ENCODE measurements at places on chromosomes 7 and 10.

- no peak for DNase-seq
Observed at GRCh38 chr10:35192645-35193249, 66.1 kb downstream of the CREM start.

GRCh38 chr10:28872587-28873165, 195.4 kb downstream of the BAMBI start:
- no peak for DNase-seq

GRCh38 chr7:107501593-107501992, 31.7 kb downstream of the GPR22 start:
- peak; percentile 39 for DNase-seq

GRCh38 chr7:44141221-44141850, at the start of gene MYL7:
MYL7 (minus strand) TSS chr7:44141332; CDS start chr7:44141305, 27 bp downstream.
- DNase-seq, result no peak

GRCh38 chr10:12344375-12345110, 4.8 kb upstream of the CAMK1D start:
- no peak for DNase-seq

DNA sequence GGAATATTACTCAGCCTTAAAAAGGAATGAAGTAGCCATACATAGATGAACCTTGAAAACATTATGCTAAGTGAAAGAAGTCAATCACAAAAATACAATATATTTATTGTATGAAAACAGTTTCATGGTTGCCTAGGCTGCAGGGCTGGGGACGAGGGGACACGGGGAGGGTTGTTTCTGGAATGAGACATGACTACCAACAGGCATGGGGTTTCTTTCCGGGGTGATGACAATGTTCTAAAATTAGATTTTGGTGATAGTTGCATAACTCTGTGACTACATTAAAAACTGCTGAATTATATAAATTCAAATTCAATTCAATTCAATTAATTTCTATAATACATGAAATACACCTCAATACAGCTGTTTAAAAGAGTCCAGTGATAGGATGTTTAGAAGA, 88.0 kb downstream of the ARHGAP22 start:
- no peak for DNase-seq

DNA sequence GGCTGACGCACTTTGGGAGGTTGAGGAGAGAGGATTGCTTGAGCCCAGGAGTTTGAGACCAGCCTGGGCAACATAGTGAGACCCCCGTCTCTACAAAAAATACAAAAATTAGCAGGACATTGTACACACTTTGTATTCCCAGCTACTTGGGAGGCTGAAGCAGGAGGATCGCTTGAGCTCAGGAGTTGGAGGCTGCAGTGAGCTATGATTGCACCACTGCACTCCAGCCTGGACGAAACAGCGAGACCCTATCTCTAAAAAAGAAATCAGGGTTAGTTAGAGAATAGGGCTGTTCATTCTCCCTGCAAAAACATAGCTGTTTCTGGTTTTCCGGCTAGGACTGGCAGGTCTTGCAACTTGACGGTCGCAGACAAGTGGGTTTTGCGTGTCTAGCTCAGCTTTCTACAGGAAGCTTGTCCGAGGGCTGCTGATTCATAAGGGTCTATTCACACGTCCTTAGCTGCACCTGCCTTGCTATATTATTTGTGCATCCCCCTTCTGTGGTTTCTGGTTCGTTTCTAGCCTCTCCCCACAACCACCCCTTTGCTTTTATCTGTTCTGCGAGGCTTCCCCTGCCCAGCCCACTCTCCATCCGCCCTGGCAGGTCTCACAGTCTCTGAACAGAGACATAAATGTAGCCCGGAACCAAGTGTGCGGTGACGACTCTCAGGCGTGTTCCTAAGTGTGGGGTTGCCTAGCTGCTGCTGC, 10.7 kb downstream of the AMZ1 start:
- DNase-seq, result no peak

DNA sequence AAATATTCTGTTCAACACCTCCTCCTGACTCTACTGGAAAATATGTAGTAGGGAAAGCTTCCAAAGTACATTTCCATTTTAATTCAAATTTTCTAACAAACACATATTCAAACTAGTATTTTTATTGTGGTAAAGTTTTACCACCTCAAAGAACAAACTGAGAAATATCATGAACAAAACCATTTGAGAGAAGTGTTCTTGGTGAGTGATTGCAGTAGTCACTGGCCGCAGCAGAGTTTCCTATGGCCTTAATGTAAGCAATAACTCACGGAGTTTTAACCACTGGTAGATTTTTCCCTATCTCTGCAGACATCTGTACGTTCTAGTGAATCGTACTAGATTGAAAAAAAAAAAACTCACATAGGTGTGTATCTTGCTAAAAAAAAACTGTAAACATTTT, 487.0 kb upstream of the FZD8 start:
- no peak for DNase-seq

DNA sequence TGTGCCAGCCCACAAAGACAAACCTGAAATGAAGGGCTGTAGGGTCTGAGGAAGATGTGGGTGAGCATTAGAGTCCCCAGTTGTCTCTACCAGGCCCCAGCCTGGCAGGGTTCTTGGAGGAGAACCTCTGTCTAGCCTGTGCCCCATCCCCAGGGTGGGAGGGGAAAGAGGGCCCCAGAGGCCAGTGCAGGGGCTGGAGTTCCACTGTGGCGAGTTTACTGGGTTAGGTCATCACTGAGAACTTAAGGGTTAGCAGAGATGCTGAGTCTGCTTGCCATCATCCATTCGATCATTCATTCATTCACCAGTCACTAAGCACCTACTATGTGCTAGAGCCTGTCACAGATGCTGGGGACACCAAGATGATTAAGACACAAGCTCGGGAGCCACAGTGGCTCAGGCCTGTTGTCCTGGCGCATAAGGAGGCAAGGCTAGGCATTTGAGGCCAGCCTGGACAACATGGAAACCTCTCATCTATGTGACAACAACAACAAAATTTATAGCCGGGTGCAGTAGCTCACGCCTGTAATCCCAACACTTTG, 2.6 kb downstream of the ANKRD2 start:
- DNase-seq, result no peak

DNA sequence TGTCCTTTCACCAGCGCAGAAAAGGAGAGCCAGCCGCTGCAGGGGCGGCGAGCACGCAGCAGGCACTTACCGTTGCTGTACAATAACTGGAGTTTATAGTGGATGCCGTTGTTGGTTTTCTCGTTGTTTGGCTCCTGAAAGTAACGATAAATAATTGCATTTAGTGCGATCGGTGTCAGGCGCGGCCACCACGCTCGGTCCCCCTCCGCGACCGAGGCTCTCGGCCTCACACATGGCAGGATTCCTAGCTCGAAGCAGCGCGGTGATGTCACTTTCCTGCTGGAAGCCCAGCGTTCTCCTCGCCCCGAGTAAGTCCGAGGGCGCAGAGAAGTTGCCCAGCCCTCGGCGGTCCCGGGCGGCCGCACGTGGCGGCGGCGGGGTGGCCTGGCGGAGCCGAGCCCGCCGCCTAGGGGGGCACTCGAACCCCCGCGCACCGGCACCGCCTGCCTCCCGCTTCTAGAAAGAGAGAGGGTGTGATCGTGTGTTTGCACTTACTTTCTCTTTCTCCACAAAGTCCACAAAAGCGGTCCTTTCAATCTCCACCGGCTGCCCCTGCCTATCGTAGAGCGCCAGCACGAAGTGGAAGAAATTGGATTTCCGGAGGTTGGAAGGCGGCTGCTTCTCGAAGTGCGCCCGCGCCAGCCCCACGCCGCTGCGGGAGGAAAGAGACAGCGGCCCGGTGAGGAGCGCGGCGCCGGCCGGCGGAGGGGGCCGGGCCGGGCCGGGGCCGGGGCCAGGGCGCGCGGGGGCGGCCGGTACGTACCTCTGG, 1.0 kb downstream of the EBF3 start:
- DNase-seq, result no peak

DNA sequence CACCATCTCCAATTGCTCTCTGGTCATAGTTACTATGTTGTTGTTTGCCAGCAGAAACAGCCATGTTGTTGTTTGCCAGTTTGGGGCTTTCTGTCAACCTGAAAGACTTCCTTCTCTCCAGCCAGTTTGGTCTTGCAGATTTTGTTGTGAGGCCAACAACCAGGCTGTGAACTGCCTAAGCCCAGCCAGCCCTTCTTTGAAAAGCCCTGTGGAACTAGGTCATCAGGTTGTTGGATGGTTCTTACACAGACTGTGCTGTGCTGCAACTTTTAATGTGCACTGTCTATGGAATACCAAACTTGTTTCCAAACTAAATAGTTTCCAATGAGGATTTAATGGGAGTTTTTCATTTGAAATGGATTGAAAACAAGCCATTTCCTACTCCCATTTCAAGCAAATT, 592.7 kb upstream of the GALNT17 start:
- no peak for DNase-seq

- peak; percentile 68 for DNase-seq
Observed at GRCh38 chr7:36994456-36995112, 270.3 kb upstream of the AOAH start.

DNA sequence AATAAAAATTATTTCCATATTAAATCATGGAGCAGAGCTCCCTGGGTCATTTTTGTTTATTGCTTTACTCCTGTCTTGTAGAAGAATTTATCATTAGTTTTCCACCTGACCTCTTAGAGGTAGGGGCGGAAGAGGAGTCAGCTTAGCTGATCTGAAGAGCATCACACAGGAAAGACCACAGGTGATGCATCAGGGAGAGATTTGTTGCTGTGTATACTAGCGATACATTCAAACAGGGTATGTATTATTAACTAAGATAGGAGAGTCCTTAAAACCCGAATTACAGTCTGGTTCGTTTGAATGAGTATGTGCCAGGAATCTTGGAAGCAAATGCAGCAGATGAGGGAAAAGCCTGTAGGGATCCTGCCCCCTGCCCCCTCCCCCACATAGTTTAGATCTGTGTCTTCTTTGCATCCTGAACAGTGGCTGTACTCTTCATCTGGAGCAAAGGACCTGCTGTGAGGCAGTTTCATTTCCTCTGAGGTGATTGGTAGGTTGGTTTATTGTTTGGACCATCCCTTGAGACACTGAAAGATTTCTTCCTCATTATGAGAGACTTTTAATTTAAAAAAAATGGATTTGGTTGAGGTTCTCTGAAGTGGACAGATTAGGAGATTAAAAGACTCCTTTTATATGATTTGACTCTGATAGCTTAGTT, 177.0 kb downstream of the SND1 start:
- no peak for DNase-seq

DNA sequence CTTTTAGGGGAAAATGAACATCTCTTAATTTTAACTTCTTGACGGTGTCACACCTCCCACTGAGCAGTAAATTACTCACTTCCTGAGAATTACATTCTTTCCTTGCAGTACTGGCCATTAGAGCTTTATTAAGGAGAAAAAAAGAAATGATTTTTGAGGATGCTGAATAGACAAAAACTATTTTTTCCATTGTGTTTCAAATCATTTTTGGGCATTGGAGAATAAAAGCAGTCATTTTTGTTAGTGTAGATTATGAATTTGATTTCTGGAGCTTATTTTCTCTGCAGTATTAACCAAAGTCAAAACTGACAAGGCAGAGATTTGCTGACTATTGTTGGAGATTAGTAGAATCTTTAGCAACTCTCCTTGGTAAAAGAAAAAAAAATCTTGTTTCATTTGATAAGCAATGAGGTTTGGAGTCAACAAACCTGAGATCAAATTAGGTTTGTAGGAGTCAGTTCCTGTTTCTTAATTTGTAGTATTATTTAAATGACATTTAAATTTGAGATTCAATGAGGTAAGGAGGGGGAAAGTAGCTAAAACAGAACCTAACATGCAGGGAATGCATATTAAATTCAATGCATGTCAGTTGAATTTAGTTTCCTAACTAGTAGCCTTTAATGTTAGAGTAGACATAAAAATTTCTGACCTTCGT, 70.6 kb downstream of the AP3M1 start:
- DNase-seq, result no peak

DNA sequence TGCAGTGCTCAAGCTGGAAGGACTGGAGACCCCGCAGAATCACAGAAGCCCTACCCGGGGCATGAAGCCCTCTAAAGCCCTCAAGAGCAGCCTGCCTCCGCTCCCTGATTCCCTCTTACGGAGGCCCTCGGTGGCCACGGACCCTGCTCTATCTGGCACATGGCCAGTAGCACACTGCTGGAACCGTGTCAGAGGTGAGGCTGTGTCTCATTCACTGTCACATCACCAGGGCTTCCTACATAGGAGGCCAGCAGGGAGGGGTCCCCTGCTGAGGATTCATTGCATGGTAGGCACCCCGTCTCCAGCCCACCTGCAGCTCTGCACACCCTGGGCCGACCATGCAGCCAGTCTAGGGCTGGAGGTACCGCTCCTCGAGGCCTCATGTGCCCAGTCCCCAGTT, 259.2 kb downstream of the TNS3 start:
- no peak for DNase-seq

GRCh38 chr10:119652361-119652730, 1.2 kb downstream of the BAG3 start:
- peak; percentile 73 for DNase-seq

DNA sequence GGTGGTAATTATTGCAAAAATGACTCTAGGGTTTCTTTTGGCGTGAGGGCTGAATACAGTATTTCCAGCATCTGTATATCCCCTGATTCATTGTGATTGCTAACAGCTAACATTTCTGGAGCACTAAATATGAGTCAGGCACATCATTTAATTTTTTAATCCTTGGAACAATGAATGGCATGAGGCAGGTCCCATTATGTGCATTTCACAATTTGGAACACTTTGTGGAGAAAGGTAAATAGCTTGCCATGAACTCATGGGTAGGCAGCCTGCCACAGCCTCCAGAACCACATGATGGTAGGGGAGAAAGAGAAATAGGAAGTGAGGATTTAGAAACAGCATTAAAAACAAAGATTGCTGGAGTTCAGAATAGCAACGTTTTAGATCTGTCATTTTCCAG, 1.7 kb downstream of the NPTX2 start:
- no peak for DNase-seq

DNA sequence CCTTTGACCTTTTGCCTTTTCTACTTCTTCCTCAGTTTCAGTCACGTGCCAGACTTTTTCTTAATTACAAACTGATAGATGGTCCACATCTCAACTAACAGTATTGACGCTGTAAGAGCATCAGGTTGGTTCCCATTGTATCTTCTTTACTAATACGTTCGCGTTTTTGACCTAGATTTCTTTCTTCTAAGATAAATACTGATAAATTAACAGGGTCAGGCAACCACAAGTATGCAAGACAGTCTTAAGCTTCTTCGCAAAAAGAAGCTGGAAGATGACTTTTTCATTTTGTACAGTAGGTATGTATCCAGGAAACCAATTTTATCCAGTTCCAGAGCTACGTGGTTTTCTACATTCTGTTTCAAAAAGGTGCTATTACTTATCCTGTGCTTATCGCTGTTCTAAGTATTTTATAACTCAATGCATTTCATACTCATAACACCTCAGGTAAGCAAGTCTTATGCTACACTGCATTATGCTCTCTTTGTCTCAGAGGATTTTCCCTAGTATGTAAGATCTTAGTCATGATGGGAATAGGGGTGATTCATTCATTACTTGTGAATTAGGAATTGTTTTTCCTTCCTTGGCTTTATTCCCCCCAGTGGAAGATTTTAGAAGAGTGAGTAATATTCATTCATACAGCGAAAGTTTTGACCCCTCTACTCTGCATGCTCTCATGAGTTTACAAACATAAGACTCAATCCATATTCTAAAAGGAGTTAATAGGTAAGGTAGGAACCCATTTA, 955 bp downstream of the DUS4L start:
- no peak for DNase-seq

DNA sequence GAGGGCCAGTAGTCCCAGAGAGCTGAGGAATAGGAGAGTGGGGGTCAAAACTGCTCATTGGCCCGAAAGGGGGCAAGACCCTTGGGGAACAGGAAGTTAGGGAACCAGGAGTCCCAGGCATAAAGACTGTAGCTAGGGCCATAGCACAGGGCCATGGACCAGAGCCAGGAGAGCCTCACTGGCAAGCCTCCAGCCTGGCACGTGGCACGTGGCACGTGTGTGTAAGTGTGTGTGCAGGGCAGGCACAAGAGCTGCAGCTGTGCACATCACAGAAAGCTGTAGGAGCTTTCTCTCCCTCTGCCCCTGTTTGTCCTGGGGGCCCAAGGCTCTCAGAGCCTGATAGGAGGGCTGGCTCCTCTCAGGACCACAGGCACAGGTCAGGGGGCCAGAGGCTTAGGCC, 47.8 kb upstream of the SLF2 start:
- DNase-seq, result no peak

Data from H4 (cell line).